ENCODE measurements at places on chromosomes 16 and 17. TPM values are rescaled to one million over a fixed set of nuclear protein-coding genes. Genes with fewer than 3 reads are reported as not detected.

Gene MRPL38
- total RNA-seq = 30.5 TPM

Gene MT1G
- 0.90 TPM for total RNA-seq

Gene TP53TG3F
- total RNA-seq = not detected

Gene KCNAB3
- total RNA-seq = 1.2 TPM

Gene SLC5A2
- total RNA-seq = 0.14 TPM

Gene CD300E
- 0.33 TPM for total RNA-seq

Gene USP10
- total RNA-seq = 31.7 TPM

Gene HBQ1
- 1.9 TPM for total RNA-seq

Gene HBA2
- 595 TPM for total RNA-seq

GRCh38 chr17:51813140-51813783 lies 345.3 kb downstream of the CA10 start:
- no peak for DNase-seq
- no peaks in the 10 kb centered on the region for H3K27me3 ChIP-seq
- no peaks in the 10 kb centered on the region for H3K36me3 ChIP-seq
- no peak overlapping the region for H3K27ac ChIP-seq
- H3K4me1 ChIP-seq = no peaks in the 10 kb centered on the region

DNA sequence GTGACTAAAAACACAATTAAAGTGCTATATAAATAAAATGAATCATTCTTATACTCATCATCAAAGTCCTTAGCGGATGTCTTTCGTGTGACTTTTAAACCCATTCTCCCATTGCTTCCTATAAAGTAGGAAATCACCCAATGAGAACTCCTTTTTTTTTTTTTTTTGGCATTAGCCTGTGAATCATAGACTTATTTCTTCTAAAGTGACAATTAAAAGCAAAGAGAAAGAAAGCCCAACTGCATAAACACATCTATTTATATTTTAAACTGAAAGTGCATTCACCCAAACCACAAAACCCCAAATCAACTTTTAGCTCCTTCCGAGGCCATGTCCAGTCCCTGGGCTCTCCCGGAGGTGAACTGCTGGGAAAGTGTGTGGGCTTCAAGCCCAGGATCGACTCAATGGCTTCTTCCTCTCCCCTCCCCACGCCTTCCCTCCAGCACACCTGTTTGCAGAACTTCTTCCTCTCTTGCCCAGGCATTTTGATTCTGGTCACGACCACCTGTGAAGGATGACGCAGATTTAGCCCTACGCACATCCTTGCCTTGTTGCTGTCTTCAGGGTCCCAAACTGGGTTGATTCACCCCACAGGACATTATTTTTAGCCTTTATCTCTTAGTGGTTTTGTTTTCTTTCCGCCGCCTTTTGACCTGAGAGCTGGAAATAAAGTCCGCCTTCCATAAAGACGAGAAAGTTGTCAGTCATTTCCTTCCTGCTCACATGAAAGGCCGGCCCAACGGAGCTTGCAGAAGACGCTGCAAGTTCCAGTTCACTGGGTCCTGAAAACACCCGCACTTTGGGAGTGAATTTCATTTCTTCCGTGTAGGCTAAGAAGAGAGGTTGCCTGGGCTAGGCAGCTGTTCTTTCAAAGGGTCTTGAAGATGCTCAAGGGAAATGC lies 166.8 kb downstream of the MAP2K6 start:
- peaks cover 16% of the 10 kb centered on the region for H3K4me1 ChIP-seq
- H3K36me3 ChIP-seq = no peaks in the 10 kb centered on the region
- peak overlapping the region; percentile 91 for H3K27ac ChIP-seq
- DNase-seq = peak; percentile 78
- H3K4me3 ChIP-seq = peak overlapping the region; percentile 30

GRCh38 chr16:68466174-68466573 lies 17.9 kb upstream of the SMPD3 start:
- no peaks in the 10 kb centered on the region for H3K27me3 ChIP-seq
- no peaks in the 10 kb centered on the region for H3K36me3 ChIP-seq
- H3K4me3 ChIP-seq = no peak overlapping the region
- H3K27ac ChIP-seq = no peak overlapping the region

GRCh38 chr17:44063704-44064639 lies 2.5 kb downstream of the LSM12 start:
- no peak overlapping the region for H3K27ac ChIP-seq
- H3K4me1 ChIP-seq = peaks cover 2% of the 10 kb centered on the region
- H3K36me3 ChIP-seq = peaks cover 29% of the 10 kb centered on the region
- DNase-seq = no peak
- H3K27me3 ChIP-seq = no peaks in the 10 kb centered on the region

DNA sequence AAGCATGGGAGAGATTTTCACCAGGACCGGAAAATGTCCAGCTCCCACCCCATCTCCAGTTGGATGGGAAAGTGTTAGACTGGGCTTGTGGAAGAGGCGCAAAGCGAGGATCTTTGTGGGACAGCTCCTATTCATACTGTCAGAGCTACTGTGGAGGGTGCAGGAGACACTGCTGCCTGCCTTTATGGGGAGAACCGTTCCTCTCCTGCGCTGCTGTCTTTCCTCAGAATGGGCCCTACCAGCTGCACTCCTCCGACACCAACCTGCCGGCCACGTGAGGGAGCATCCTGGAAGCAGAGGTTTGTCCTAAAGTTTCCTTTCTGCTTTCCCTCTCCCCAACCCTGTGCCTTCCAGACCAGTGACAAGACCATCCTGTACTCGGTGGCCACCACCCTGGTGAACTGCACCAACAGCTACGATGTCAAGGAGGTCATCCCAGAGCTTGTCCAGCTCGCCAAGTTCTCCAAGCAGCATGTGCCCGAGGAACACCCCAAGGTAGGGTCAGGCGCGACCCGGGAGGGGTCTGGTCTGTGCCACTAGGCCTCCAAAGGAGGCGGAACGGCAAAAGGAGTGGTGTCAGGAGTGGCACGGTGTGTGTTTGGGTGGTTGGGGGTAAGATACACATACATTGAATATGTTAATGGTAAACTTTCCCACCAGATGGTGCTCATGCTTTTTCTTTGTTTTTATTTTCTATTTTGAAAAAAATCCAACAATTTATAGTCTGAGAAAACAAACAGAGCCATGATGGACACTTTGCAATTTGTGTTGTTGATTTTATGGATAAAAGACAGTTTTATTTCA lies 23.0 kb downstream of the SLC35G3 start:
- no peak overlapping the region for H3K27ac ChIP-seq
- DNase-seq = peak; percentile 54
- H3K4me1 ChIP-seq = peaks cover 3% of the 10 kb centered on the region
- H3K4me3 ChIP-seq = no peak overlapping the region

DNA sequence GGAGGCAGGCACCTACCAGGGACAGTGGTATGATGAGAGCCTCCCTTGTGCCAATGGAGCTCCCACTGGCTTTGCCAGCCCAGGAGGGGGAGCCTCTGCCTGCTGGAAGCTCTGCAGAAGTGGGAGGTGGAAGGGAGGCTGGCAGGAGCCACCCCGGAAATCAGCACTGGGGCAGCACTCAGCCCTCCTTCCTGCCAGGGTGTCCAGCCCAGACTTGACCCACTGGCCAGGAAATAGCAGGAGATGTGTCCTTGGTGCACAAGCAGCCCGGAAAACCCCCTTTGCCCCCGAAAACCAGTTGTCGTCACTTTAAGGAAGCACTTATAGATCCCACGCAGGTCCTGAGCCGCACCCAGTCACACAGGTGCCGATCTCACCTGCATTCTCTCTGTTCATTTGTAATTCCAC lies 49.3 kb upstream of the CACNG4 start:
- peaks cover 5% of the 10 kb centered on the region for H3K27me3 ChIP-seq
- no peak overlapping the region for H3K27ac ChIP-seq
- H3K4me1 ChIP-seq = peaks cover 2% of the 10 kb centered on the region
- no peak overlapping the region for H3K4me3 ChIP-seq
- no peaks in the 10 kb centered on the region for H3K36me3 ChIP-seq
- DNase-seq = no peak

- no peaks in the 10 kb centered on the region for H3K27me3 ChIP-seq
- no peak overlapping the region for H3K4me3 ChIP-seq
- no peak overlapping the region for H3K27ac ChIP-seq
- H3K36me3 ChIP-seq = peaks cover 15% of the 10 kb centered on the region
Measured at GRCh38 chr16:23406546-23407240, 46.3 kb downstream of the COG7 start.

DNA sequence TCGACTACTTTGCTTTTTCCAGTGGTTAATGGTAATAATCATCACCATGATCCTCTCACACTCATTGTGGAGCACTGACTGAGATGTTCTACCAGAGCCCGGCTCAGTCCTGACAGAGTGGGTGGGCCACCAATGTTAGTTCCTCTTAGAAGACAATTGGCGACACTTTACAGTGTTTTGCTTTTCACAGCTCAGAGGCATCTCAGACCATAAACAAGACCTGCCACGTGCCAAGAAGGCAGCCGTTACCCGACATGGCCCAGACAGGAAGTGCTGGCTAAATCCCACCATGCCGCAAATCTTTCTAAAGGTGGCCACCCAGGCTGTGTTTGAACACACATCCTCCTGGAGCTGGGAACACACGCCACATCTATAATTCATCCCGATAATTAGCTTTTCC lies 103.7 kb downstream of the XYLT1 start:
- no peak for DNase-seq
- peaks cover 80% of the 10 kb centered on the region for H3K4me1 ChIP-seq
- no peaks in the 10 kb centered on the region for H3K27me3 ChIP-seq
- no peak overlapping the region for H3K4me3 ChIP-seq
- no peaks in the 10 kb centered on the region for H3K36me3 ChIP-seq

DNA sequence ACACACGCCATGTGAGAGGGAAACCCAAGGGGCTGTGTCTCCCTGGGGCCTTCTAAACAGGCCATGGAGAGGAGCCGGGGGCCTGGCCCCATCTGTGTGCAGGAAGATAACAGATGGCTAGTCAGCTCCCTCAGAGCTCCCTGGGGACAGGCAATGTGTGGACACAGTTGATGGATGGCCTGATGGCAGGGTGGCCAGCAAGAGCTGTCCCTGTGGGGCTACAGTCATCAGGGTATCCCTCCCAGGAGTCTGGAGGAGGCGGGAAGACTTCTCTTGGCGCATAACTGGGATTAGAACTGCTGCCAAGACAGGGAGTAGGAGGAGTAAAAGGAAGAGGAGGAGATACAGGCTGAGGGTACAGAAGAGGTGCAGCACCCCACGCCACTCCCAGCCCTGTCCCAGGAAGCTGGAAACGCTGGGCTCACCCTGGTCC lies 17.3 kb downstream of the MYO18A start:
- H3K27me3 ChIP-seq = no peaks in the 10 kb centered on the region
- no peak overlapping the region for H3K27ac ChIP-seq
- no peak for DNase-seq
- peaks cover 3% of the 10 kb centered on the region for H3K36me3 ChIP-seq

DNA sequence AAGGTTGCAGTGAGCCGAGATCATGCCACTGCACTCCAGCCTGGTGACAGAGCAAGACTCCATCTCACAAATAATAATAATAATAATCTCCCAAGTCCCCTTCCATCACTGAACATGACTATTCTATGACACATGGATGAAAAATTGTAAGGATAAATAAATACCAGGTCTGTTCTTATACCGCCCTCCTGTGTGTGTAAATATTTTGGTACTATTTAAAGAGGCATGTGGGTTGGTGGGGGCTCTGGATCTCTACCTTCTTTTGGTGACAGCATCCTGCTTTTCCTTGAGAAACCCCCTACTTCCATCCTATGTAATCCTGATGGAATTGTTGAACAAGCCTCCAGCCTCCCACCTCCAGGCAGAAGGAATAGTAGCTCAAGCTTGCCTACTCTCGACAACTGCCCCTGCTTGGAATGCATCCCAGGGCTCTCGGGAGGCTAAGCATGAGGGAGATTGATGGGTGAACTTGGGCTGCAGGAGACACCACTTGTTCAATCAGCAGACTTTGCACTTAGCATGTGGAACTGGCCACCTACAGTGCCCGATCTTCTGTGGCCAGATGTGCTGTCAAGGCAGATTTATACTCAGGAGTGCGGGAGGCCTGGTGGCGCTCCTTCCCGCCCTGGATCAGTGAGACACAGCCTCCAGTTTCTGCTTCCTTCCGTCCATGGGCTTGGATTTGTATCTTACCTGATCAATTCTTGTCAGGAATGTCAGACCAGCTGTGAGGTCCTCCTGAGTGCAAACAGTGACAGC lies 287.4 kb downstream of the SLC39A11 start:
- no peak overlapping the region for H3K27ac ChIP-seq
- DNase-seq = no peak
- no peaks in the 10 kb centered on the region for H3K27me3 ChIP-seq
- no peaks in the 10 kb centered on the region for H3K36me3 ChIP-seq
- H3K4me3 ChIP-seq = no peak overlapping the region
- H3K4me1 ChIP-seq = no peaks in the 10 kb centered on the region

GRCh38 chr16:52812678-52813556 lies 239.8 kb downstream of the CHD9NB start:
- H3K4me1 ChIP-seq = no peaks in the 10 kb centered on the region
- H3K36me3 ChIP-seq = no peaks in the 10 kb centered on the region
- H3K27me3 ChIP-seq = no peaks in the 10 kb centered on the region
- H3K27ac ChIP-seq = no peak overlapping the region
- no peak for DNase-seq

- H3K27ac ChIP-seq = no peak overlapping the region
- H3K4me1 ChIP-seq = peaks cover 2% of the 10 kb centered on the region
- H3K27me3 ChIP-seq = peaks cover 3% of the 10 kb centered on the region
- H3K36me3 ChIP-seq = no peaks in the 10 kb centered on the region
- no peak overlapping the region for H3K4me3 ChIP-seq
Measured at GRCh38 chr17:63544467-63545301, 5.6 kb upstream of the DCAF7 start.

DNA sequence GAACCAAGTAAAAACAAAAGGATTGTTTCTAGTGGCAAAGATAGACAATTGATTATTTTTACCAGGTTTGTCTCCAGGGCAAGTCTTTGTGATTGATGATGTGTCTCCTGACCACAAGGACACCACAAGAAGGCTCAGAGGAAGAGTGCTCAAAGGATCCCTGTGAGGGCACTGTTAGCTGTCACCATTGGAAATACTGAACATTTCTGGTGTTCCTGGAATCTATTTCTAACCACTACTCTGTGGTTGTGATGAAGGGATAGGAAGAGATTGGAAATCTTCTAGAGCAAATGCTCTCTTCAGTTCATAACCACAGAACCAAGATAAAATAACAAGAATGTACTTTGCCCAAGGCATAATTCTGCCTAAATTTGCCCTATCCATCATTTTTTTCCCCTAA lies 15.3 kb downstream of the RNF43 start:
- DNase-seq = no peak
- no peaks in the 10 kb centered on the region for H3K36me3 ChIP-seq
- H3K4me3 ChIP-seq = no peak overlapping the region
- peaks cover 3% of the 10 kb centered on the region for H3K4me1 ChIP-seq
- H3K27ac ChIP-seq = peak overlapping the region; percentile 51

GRCh38 chr17:13690806-13691205 lies 89.1 kb upstream of the HS3ST3A1 start:
- H3K4me3 ChIP-seq = no peak overlapping the region
- H3K4me1 ChIP-seq = no peaks in the 10 kb centered on the region
- no peak for DNase-seq
- no peaks in the 10 kb centered on the region for H3K27me3 ChIP-seq
- H3K27ac ChIP-seq = no peak overlapping the region
